ENCODE measurements at places on chromosomes 6 and 20. TPM values are rescaled to one million over a fixed set of nuclear protein-coding genes. Genes with fewer than 3 reads are reported as not detected.

DNA sequence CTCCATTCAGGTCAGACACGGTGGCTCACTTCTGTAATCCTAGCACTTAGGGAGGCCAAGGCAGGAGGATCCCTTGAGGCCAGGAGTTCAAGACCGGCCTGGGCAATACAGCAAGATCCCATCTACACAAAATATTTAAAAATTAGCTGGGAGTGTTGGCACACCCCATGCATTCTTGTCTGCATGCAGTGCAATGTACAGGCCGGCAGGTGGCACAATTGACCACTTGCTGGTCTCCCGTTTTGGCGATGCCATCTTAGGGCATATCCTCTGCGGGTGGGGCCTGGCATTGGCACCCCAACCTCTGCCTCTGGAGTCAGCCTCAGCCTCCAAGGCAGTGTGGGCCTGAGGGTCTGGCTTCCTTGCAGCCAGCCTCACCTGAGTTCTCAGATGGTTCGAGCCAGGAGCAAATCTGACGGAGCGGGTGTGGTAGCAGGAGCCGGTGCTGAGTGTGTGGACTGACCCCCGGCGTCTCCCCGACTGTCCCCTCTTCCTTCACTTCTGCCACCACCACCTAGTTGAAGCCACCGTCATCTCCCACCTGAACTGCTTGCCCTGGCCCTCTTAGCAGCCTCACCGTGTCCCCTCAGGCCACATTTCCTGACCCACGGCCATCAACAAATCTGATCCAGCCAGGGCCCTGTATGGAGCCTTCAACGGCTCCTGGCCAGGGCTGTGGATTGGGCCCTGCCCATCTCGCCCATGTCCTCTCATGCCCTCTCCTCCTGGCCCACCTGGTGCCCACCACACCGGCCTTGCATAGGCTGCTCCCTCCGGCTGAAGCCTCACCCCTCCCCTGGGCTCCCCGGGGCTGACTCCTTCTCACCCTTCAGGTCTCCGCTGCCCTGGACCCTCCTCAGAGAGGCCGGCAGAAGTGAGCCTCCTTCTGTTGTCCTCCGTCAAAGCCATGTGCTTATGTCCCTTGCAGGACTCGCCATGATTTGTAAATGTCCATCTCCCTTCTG is 44.0 kb downstream of the EFCAB8 start:
- DNase-seq: peak; percentile 97

DNA sequence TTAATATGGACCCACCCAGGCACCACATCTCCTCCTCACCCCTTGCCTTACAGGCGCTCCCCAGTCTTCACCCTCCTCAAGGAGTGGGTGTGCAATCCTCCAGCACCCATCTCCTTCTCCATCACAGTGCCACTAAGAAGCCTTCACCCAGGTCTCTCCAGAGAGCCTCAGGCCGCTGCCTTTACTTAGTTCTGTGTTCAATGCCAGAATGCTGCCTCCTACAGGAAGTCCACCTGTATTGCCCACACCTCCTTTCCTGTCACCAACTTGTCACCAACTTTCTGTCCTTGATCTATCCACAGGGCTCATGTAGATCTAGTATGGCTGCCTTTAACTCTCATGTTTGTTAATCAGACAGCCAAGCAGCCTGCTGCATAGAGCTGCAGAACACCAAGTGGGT is 586 bp upstream of the LST1 start:
- peak; percentile 30 for DNase-seq

GRCh38 chr6:85460921-85461797 is 11.3 kb downstream of the NT5E start:
- no peak for DNase-seq

GRCh38 chr6:12421596-12421995 is 131.4 kb downstream of the EDN1 start:
- DNase-seq: no peak

GRCh38 chr6:160101277-160102205 is 20.1 kb upstream of the SLC22A1 start:
- peak; percentile 77 for DNase-seq

- no peak for DNase-seq
Observed at GRCh38 chr20:11540558-11540957, 377.1 kb upstream of the BTBD3 start.

DNA sequence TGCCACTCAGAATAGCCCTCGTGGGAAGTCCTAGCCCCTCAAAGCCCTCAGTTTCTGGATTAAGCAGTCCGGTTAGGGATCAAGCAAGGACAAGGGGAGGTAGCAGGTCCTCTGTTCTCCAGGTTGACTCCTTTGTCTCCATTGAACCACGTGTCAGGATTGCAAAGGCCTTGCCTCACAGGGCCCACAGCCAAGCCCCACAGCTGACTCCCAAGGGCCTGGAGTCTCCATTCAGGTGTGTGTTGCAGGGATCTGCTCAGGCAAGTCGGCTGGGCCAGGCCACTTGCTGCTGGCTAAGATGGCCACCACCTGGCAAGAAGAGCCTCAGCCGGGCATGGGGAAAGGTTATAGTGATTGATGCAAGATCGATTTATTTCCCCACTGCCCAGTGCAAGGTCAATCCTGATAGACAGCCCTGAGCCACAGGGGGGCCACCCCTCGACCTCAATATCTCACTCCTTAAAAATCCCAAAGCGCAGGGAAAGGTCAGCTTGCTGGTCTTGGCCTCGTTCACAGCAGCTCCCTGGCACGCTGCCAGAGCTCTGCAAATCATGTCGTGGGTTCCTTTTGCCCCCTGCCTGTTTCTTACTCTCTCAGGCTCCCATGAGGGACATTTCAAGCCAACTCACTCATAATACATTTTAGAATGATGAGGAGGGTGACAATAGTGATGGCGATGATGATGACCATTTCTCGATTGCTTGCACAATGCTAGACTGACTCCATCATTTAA is 75.9 kb downstream of the EDN3 start:
- no peak for DNase-seq

GRCh38 chr20:58160451-58161061 is 67.9 kb downstream of the ANKRD60 start:
- DNase-seq: no peak

DNA sequence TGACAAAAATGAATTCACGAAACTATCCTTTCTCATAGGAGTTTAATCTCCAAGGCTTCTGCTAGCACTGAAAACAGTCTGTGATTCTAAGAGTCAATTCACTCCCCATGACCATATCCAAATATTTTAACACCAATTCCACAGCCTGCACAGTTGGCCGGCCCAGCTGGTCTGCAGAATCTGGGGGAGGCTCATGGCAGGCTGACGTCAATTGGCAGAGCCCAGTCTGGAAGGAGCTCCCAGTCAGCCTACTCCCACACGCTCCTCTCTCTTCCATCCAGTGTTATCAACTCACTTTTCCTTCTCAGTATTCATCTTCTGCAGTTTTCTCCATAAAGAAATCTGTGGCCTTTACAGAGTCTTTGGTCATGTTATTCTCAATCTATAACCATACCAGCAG is 111.0 kb downstream of the TBXT start:
- no peak for DNase-seq

GRCh38 chr6:136501096-136501495 is 49.1 kb downstream of the MAP7 start:
- DNase-seq: no peak

DNA sequence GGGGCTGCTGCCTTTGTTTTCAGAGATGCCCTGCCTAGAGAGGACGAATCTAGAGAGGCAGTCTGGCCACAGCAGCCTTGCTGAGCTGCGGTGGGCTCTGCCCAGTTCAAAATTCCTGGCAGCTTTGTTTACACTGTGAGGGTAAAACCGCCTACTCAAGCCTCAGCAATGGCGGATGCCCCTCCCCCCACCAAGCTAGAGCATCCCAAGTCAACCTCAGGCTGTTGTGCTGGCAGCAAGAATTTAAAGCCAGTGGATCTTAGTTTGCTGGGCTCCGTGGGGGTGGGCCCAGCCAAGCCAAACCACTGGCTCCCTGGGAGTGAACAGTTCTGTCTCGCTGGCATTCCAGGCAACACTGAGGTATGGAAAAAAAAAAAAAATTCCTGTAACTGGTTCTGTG is 970.9 kb downstream of the TBC1D32 start:
- DNase-seq: no peak

DNA sequence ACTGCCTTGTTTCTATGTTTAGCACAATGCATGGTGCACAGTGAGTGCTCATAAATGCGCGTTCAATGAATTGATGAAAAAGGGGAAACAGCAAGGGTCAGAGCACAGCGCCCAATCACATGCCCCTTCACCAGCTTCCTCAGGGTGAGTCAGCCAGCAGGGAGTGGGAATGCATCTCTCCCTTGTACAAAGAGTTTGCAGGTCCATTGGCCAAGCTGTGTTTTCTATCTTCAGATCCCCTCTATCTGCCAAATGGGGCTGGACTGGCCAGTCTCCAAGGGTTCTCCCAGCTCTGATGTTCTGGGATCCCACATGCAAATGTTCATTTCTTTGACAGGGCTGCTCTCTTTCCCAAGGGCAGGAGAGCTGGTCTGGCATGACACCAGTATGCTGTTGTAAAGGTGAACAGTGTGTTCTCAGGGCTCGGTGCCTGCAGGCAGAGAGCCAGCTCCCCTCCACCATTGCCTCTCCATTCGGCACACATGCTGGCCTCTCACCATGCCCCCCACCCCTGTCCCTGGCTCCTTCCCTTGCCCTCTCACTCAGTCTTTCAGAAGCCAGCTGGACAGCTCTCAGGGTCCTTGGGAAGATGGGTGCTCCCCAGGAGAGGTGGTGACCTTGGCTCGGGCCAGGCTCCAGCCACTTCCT is 25.0 kb downstream of the ANGPT4 start:
- DNase-seq: peak; percentile 53

- no peak for DNase-seq
Observed at GRCh38 chr6:75213732-75214131, 7.9 kb upstream of the COL12A1 start.

DNA sequence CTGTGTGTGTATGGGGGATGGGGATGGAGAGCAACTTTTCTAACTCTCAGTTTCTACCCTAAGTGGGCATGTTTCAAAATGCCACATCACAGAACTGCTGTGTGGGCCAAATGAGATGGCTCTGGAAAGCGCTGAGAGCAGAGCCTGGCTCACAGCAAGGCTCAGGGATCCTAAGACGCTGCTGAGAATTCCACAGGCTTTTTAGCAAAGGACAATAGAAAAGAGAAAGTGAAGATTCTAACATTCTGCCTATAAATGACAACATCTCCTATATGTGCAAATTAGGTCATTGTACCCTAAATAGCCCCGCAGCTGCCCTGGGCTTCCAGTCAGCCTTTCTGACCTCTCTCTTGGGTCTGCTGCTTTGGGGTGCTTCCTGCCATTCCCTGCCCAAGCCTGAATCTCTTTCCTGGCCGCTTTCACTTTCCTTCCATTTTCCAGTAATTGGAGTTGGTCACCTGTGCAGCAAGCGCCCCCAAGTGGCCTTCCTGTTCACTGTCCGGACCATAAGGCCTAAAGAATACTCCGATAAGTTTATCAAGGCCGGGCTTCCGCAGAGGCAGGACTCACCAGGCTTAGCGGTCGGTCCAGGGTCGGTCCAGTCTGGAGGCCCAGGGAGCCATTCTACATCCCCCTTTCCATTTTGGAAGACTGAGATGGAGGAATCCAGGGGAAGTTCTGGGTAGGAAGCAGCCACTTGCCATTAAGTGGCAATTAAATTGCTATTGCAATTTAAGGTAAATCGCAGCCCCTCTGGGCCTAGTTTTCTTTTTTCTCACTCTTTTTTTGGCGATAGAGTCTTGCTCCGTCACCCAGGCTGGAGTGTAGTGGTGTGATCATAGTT is 6.7 kb upstream of the DDR1 start:
- peak; percentile 98 for DNase-seq

DNA sequence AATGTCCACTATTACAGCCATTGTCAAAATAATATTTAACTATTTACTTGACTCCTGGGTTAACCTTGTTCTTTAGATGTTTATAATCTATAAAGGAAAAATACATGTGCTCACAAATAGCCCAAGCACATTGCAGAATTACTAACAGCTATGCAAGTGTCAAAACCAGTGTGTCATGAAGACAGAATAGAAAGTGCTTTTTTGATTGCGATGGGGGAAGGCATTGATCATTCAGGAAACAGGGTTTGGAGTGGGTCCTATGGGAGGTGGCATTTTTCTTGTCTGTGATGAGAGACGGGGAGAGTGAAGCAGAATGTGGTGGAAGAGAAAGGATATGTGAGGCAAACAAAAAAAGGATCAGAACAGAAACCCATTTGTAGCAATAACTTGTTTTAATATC is 1.0 kb upstream of the AGPAT4 start:
- no peak for DNase-seq

DNA sequence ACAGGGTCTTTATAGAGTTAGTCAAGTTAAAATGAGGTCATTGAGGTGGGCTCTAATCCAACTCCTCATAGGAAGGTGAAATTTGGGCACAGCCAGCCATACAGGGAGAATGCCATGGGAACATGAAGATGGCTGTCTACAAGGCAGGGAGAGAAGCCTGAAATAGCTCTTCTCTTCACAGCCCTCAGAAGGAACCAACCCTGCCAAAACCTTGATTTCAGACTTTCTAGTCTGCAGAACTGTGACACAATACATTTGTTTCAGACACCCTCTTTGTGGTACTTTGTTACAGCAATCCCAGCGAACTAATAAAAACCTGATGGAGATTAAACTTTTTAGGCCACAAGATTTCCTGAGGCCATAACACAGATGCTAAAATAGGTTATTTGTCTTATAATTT is 43.1 kb upstream of the HECA start:
- DNase-seq: peak; percentile 52

DNA sequence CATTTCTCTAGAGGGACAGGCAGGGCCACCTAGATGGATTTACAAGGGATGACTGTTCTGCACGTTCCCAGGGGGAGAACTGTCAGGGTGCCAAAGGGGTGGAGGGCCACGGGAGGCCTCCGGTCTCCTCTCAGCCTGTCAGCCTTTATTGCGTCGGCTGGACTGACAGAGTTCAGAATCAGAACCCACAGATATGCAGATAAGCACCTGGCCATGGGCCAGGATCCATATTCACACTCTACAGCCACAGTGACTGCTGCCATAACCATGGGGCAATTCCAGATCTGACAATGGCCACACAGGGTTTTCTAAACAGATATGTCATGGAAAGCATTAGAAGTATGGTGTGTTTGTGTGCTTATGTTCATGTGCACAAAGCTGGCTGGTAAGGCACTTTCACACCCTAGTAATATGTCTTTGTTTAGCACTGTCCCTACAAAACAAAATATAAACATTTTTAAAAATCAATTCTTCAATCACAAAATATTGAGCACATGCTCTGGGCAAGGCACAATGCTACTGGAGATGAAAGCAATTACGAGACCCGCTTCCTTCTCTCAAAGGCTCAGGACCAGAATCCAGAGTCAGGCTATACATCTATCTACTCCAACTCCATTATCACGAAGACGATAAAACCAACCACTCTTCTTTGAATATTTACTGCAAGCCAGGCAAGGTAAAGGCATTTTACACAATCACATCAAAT is 29.1 kb downstream of the TRAM2 start:
- DNase-seq: no peak

- no peak for DNase-seq
Observed at GRCh38 chr6:4186385-4186784, 51.0 kb upstream of the ECI2 start.

- peak; percentile 50 for DNase-seq
Observed at GRCh38 chr6:125658759-125659431, 90.5 kb upstream of the HEY2 start.

Gene DCDC2
- under 0.01 TPM for total RNA-seq

Gene RAET1G
- 1.5 TPM for total RNA-seq

Gene HRH3
- not detected for total RNA-seq

Gene VPS52
- 42.7 TPM for total RNA-seq

All from osteoblast (primary cell).